ENCODE measurements at places on chromosomes 4 and X. TPM values are rescaled to one million over a fixed set of nuclear protein-coding genes. Genes with fewer than 3 reads are reported as not detected.

TAPT1 gene
- total RNA-seq: 10.8 TPM

FAAH2 gene
- 0.15 TPM for total RNA-seq

GPR50 gene
- total RNA-seq: not detected

MED28 gene
- 10.9 TPM for total RNA-seq

SMR3B gene
- not detected for total RNA-seq

Measured in smooth muscle cell of trachea (primary cell).